Activated CD8-positive, alpha-beta memory T cell treated with anti-CD3 and anti-CD28 coated beads for 1 hour (primary cell): ENCODE measurements at places on chromosomes 11 and 22.

DNA sequence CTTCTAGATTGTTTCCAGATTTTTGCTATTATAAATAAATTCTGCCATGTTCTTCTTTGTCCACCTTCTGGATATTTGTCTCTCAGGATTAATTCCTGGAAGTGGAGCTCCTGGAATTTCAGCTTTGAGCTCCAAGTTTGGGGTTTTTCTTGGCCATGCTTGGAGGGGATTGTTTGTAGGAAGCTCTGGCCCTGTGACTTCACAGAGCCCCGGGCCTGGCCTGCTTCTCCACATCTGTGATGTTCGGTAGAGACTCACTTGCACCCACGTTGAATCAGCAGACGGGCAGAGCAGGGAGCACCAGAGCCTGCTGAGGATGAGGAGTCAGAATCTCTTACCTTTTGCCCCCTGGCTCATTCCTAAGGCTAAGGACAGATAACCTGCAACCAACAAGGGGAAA is 35.7 kb downstream of the LRRC32 start:
- DNase-seq, result no peak

DNA sequence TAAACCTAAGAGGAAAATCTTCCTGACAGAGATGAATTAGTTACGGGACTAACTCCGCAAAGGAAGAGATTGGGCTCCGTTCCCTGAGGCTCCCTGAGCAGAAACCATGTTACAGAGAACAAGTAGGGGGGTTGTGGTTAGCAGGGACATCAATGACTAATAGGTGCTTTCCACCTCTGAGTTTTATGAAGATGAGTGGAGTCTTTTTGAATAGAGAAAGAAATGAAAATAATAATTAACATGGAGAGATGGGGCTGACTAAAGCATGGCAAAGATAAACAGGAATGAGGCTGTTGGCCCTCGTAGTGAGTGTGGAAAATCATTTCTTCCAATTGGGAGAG is 47.5 kb upstream of the PICALM start:
- DNase-seq, result no peak

DNA sequence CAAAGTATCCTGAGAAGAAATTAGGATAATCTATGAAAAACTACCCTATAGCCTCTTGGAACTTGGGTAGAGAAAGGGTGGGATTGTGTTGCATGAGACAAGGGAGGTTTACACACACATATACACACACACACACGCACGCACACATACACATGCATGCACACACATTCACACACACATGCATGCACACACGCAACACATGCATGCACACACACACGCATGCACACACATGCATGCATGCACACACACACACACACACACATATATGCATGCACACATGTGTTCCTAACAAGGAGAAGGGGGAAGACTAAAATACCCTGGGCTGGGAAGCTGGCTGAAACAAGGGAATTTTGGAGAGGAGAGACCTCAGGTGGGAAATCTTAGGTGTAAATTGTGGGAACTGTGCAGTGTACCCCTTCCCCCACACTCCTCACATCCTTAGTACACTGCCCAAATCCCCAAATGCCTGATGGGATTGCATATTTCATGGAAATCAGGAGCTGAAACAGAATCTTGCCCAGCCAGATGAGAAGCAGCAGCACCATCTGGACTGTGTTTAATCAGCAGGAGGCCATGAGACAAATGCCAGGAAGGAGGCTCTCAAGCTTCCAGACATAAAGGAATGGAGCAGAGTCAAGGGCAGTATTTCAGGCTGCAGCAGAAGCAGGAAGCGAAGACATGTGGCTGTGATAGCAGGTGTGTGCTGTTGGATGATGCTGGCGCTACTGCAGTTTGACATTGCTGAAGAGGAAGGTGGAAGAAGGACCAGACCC is 14.6 kb upstream of the POLD3 start:
- DNase-seq, result no peak

- DNase-seq, result peak; percentile 19
These were observed 11.3 kb upstream of the MOGAT2 start for GRCh38 chr11:75706260-75706729.

GRCh38 chr11:13718394-13718793 is 49.9 kb downstream of the FAR1 start:
- DNase-seq, result no peak
